LoVo (cell line): ENCODE measurements at places on chromosomes 6 and 20.

- DNase-seq, result no peak
Measured at GRCh38 chr6:111566222-111566734, 39.4 kb downstream of the TRAF3IP2 start.

DNA sequence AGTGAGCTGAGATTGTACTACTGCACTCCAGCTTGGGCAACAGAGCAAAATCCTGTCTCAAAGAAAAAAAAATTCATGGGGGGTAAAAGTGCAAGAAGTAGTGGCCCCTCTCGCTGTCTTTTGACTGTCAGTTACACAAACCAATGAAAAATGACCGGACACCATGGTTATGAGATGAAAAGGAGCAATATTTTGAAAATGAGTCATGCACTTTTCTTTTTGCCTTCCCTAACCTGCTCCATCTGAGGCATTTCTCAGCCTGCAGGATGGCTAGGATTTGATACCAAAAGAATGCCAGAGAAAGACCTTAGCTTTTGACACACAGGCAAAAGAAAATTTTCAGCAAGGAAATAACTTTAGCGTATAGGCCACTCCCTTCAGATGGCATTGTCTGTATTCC is 181.7 kb upstream of the ARID1B start:
- DNase-seq, result no peak

DNA sequence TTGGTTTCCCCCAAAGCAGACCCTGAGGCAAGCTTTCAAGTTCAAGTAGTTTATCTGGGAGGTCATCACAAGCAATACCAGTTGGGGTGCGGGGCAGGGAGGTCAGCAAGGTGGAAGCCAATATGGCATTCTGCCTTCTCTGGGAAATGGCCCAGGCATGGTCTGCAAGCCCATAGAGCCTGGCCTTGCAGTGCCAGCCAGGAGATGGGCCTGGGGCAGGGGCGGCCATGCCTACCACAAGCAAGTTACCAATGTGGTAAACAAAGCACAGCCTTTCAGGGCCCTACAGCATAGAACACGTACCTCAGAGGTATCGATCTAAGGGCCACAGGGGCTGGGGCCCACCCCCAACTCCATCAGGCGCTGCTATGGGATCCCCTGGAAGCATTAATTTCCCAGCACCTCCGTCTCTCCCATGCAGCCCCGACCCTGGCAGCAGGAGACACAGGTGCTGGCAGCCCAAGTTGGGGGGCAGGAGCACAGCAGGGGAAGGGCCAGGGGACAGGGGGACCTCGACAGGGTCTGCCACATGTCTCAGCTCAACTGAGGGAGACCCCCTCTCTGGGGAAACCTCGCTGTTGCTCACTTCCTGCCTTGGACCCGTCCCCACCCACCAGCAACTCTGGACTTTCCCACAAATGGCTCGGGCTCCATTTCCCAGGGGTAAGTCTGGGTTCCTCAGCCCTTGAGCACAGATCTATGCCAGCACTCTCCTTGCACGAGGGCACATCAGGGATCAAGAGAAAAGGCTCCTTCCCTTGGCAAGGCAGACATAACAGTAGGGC is 369.0 kb downstream of the PREX1 start:
- DNase-seq, result no peak

GRCh38 chr6:46491628-46492547 is 639 bp upstream of the RCAN2 start:
- peak; percentile 43 for DNase-seq

GRCh38 chr6:143882401-143882930 is 18.2 kb downstream of the ZC2HC1B start:
- DNase-seq, result no peak

DNA sequence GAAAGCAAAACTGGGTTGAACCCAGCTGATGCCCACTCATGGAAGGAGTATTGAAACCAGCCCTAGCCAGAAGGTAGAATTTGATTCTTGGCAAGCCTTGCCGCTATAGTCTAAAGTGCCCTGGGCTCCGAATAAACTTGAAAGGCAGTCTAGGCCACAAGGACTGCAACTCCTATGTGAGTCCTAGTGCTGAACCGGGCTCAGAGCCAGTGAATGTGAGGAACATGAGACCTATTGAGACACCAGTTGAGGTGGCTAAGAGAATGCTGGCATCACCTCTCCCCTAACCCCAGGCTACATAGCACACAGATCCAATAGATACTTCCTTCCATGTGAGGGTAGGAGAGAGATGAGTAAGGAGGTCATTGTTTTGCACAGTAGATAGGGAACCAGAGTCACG is 3.5 kb upstream of the DEFB110 start:
- no peak for DNase-seq

DNA sequence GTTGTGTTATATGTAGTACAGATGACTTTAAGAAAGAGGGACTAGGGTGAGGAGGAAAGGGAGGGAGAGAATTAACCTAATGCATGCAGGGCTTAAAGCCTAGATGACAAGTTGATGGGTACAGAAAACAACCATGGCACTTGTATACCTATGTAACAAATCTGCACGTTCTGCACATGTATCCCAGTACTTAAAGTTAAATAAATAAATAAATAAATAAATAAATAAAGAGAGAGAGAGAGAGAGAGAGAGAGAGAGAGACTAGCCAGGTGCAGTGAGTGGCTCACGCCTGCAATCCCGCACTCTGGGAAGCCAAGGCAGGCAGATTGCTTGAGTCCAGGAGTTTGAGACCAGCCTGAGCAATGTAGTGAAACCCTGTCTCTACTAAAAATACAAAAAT is 11.5 kb upstream of the CARMIL1 start:
- DNase-seq, result no peak

GRCh38 chr20:47256668-47257236 is 99.7 kb downstream of the ZMYND8 start:
- DNase-seq, result no peak

DNA sequence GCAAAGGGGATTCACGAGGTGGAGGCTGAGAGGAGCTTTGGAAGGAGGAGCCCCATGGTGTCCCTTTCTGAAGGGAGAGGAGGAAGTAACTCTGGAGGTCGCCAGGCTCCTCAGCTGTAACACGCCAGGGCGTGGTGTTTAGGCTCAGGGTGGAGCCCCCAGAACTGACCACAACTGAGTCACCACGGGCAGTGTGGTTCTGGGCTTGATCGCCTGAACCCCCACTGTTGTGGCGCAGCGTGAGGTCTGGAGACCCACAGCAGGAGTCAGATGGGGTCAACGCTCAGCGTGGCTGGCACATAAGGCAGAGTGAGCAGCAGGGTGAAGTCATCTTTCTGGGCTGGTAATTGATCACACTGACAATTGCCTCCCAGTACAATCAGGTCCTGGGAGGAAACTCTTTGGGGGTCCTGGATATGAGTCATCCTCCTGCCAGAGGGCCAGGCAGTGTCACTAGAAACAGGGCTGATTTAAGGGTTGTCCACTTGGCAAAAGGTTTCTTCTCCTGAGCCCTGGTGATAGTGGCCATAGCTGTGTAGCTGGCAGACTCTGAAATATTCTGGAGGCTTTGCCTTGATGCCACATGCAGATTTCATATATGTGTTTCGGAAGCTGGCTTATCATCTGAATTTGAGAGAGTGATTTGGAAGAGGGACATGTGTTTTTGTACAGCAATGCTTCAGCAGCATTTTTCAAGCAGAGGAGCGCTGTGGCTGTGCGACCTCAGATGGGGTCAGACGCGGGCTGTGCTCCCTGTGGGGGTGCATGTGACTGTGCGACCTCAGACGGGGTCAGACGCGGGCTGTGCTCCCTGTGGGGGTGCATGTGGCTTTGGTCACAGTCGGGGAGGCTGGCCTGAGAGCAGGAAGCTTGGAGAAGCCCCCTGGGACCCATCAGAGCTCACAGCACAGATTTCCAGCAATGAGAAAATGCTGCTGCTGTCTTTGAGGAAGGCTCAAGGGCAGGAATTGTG is 50.0 kb downstream of the SYNJ2 start:
- peak; percentile 75 for DNase-seq

DNA sequence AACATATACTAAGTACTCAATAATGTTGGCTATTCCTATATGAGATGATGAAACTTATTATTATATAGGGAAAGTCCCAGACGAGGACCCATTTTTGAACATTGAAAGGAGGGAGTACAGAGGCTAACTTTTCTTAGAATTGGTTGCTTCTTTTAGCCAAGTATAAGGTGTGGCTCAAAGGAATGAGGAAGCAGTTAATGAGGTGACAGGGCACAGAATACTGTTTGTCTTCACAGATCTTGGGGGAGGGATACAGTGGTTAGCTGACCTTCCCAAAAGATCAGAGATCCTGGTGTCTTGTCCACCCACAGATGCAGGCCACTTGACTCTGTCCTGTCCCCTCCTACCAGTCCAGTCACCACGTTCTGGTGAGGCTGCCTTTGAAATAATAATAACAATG is 67.8 kb upstream of the EPB41L1 start:
- DNase-seq, result peak; percentile 87

DNA sequence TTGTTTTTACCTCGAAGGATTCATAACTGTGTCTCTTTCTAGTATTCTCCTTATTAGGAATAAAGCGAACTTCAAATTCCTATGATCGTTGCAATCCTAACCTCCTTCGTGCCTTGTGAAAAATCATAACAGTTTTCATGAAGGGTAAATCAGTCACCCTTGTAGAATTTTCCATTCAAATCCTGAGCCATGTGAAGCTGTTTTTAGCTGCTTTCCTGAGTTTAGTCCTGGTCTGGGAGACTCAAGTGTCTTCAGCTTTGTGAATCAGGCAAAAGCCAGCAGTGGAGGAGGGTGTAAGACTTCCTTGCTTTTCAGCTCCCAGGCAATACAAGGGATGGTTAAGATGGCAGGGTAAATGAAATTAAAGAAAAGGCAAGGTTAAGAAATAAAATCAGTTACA is 24.3 kb downstream of the GCNT2 start:
- no peak for DNase-seq

DNA sequence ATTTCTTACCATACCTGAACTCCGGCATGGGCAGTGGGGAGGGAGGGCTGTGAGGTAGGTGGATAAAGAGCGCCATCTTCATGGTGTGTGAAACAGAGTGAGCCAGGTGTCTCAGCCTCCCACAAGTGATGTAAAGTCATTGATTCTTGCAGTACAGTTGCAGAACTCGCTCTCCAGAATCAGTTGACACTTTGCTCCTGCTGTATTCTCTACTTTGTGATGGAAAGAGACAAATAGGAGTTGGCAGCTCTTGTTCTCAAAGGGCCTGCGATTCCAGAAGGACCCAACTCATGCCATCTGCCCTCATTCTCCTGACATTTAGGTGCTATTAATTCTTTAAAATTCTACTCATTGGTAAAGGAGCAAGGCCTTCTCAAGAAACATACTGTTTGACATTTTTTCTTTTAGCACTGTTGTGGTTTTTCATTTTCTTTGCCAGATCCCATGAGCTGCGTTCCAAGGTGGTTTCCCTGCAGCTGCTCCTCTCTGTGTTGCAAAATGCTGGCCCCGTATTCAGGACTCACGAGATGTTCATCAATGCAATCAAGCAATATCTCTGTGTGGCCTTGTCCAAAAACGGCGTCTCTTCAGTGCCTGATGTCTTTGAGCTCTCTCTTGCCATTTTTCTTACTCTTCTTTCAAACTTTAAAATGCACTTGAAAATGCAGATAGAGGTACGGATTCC is 49.3 kb downstream of the ARFGEF2 start:
- DNase-seq, result no peak

DNA sequence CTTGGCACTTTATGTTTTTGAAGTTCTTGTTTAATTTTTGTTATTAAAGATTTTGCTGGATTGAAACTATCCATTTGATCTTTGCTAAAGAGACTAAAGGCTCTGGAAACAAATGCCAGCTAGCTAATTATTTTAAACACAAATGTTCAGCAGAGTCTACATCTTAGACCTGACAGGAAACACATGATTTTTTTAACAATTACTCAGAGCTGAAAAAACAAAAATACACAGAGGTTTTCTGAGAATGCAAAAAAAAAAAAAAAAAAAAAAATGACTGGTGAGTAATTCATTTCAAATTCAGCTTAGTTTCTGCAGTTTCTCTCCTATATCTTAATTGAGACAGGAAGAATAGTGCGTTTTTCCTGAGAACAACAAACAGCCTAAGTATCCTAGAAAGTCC is 448.0 kb downstream of the TENT5A start:
- no peak for DNase-seq

- DNase-seq, result no peak
Measured at GRCh38 chr6:44142835-44143234, 15.5 kb downstream of the TMEM63B start.
